ENCODE measurements at places on chromosomes 2 and 18. TPM values are rescaled to one million over a fixed set of nuclear protein-coding genes. Genes with fewer than 3 reads are reported as not detected.

DNA sequence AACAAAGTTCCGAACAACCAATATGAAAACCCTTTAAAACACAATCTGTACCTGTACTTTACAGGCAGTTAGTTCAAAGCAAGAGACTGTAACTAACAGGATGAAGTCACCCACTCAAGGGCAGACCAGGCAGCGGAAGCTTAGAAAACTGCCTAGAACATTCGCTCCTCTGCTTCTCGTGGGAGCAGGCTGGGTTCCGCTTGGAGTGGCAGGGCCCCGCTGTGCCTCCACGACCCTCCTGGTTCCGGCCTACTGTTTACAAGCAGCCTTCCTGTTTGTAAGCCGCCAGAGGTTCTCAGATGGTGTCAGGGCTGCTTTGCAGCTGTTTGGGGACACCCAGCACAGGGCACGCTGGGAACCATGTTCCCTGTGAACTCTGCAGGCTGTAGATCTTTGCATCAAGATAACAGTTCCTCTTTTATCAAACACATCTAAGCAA lies 31.3 kb downstream of the CIB4 start:
- DNase-seq = no peak

GRCh38 chr2:131121464-131121863 lies 16.3 kb downstream of the PLEKHB2 start:
- DNase-seq = no peak

DNA sequence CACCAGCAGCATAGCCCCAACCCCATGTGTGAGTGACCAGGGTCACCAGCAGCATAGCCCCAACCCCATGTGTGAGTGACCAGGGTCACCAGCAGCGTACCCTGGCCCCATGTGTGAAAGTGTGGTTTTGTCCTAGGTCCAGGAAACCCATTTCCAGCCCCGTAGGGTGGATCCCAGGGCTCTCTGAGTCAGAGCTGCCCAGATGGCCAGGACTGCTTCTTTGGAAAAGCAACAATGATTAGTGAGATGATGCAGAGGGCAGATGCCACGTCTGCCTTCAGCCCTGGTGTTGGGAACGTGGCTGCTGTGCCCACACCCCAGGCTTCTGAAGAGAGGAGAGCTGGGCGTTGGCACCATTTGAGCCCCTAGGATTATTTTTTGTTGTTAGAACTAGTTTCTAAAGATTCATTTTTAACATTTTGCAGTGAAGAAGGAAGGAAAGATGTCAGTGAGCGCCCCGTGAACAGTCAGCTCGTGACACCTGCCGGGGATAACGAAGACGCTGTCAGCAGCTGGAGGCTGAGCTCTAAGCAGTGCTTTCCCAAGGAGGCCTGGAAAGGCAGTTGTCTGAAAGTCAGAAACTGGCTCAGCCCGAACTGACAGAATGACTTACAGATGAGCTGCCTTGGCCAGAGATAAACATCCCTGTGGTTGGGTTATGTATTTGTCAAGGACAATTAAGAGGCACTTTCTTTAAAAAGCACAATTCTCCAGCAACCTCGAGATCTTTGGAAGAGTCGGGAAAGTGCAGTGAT lies 32.1 kb upstream of the KCNG2 start:
- DNase-seq = no peak

DNA sequence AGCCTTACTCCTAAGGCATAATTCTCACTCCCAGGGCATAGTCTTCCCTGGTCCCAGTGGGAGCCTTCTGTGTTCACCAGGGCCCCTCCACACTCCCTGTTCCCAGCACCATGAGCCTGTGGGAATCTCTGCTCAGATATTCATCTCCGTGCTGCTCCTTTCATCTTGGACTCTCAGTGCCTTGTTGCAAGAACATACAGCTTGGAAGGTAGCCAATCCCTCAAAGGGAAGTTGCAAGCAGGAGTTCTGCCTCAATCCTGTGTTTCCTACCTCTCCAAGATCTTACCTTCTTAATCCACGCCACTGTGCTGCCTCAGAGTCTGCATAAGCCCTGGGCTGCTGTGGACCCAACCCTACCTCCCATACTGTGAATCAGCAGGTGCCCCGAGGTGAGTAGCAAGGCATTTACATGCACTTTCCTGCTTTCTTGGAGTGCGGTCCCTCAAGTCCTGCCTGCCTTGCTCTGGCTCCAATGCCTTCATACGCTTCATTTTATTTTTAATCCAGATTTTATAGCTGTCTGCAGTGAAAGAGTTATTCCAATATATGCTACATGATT lies 413.8 kb upstream of the RAB6C start:
- DNase-seq = no peak

- DNase-seq = no peak
Measured at GRCh38 chr18:32257084-32257785, 67.4 kb downstream of the MEP1B start.

- DNase-seq = no peak
Measured at GRCh38 chr2:19947184-19947940, 42.5 kb downstream of the WDR35 start.

DNA sequence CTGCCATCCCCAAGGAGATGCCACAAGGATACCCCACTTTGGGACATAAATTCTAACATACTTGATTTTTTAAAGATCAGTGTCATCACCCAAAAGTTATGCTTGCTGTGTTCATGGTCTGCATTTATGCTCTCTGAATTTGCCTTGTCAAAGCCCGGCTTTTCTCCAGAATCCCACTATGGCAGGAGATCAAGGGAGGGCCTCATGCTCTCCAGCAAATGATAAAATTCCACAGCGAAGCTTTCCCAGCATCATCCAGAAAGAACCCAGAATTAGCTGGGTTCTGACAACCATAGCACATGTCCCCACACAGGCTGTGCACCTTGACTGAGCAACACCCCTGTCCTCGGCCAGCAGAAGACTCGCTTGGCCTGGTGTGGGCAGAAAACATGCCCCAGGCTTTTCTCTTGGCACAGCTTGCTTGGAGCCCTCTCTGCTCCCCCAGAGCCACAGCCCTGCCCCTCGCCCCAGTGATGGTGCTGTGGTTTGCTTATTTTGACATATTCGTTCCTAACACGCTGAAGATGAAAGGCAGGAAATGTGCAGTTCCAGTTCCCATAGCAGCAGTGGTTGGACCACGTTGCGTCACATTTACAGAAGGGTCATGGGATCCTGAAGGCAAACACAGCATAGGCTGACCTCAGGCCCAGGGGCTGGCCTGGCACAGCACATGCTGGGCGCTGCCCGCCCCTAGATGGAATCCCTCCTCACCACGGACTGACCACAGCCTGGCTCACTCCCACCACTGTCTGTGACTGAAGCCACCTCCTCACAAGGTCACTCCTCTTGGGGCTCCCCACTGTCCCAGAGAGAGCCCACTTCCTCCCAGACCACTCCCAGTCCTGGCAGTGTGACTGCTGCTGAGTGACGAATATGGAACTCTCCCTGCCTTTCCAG lies 14.1 kb upstream of the CHRNA1 start:
- DNase-seq = no peak

DNA sequence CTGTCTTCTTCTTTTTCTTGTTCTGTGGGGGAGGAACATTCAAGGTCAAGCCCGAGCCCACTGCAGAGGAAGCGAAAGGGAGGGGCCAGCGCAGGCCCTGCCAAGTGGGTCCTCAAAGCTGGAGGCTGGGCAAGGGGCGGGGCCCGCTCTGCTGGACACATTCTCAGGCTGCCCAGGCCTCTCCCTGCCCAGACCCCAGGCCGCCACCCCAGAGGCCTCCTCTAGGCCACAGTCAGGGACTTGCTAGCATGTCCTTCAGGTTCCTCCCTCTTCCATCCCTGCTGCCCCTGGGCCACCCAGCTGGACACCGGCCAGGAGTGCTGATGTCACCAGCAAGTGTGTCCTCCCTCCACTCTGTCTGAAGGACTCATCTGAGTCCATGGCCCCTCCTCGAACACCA lies 44.1 kb downstream of the KIF1A start:
- no peak for DNase-seq

- DNase-seq = peak; percentile 26
Measured at GRCh38 chr2:104523921-104524320, 330.0 kb upstream of the POU3F3 start.

SIGLEC15 gene
- total RNA-seq = not detected

COX5B gene
- total RNA-seq = 382 TPM

MDH1B gene
- 1.1 TPM for total RNA-seq

POTEJ gene
- total RNA-seq = not detected
